ENCODE measurements at places on chromosomes 3 and 15.

- no peak for DNase-seq
These were observed 1001.9 kb upstream of the NR2F2 start for GRCh38 chr15:95328559-95328958.

DNA sequence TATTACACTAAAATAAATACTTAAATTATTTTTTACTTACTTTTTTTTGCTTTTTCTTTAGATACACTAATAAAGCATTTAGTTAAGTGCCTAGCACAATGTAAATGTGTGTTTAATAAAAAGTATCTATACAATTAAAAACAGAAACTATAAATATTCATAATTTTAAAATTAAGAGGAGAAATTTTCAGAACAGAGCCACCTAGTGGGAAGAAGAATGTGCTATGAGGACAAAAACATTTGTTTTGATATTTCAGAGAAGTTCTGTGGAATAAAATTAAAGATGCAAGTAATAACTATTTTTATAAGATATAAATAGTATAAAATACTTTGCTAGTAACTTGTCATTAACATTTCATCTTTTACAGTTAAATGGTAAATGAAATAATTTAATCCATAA, 33.6 kb upstream of the PLSCR5 start:
- no peak for DNase-seq

- no peak for DNase-seq
These were observed 102.4 kb downstream of the MSL2 start for GRCh38 chr3:136093771-136094170.

DNA sequence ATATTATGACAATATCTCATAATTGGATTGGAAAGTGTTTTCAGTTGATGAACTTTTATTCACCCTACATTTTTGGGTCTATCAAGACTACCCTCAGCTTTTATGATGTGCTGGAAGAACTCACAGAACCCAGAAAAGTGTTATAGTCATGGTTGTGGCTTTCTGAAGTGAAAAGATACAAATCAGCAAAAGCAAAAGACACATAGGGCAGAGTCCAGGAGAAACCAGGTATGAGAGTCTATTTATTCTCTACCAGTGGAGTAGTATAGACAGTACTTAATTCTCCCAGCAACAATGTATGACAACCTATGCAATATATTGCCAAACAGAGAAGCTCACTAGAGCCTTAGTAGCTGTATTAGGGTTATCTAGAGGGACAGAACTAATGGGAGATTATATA, 280.4 kb upstream of the TTC14 start:
- DNase-seq = no peak

DNA sequence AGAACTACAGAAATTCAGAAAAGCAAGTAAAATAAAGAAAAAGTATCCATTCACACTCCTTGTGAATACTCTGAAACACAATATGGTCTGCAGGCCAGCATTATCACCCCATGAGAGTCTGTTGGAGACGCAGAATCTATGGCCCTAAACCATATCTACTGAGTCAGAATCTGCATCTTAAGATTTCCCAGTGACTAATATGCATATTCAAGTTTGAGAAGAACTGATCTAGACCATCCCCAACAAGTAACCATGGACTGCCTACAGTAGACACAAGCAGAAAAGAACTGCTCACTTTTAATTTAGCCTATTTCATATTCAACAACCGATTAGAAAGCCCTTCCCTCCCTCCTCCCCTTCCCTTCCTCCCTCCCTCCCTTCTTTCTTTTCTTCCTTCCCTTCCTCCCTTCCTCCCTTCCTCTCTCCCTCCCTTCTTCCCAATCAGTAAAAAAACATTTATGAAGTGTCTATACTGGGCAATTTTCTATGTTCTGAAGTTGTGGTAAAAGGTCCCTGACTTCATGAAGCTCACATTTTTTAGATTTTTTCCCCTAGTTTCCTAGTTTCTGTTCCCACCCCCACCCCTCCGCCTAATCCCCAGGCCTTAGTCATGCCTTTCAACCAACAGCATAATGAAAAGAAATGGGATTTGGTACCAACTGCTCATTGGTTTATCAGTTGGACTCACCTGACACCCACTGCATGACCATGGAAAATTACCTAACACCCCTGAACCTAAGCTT, 125.2 kb downstream of the CNTN3 start:
- no peak for DNase-seq

DNA sequence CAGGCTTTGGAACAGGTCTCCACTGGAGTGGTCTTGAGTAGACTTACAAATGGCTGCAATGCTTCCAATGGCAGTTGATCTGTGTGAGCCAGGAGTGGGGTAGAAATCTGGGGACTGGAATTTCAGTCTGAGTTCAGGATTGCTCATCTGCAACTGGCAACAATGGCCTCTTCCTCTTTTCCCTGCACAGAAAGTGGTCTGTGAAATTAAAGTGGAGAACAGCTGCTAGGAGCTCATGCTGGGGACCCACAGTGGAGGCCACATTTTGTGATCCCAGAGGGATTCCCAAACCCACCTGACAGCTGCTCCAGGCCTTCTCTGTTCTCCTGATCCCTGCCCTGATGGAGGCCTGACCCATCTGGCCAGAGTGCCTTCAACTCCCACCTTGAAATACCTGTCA, 49.6 kb downstream of the CEMIP start:
- no peak for DNase-seq

DNA sequence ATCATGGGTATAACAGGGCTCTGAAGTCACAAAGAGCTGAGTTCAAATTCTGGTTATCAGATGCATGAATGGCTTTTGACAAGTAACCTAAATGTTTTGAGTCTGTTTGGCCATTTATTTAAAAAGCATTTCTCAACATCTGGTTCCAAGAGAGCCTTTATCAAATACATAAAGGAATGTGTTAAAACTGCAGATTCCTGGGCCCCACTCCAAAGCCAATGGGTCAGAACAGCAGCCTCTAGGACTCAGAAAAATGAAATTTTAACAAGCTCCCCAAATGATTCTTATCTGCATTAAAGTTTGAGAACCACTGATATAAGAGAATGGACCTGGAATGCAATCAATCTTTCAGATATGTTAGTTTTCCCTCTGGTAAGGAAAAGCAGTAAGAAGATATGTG, 3.4 kb downstream of the B4GALT4 start:
- no peak for DNase-seq

DNA sequence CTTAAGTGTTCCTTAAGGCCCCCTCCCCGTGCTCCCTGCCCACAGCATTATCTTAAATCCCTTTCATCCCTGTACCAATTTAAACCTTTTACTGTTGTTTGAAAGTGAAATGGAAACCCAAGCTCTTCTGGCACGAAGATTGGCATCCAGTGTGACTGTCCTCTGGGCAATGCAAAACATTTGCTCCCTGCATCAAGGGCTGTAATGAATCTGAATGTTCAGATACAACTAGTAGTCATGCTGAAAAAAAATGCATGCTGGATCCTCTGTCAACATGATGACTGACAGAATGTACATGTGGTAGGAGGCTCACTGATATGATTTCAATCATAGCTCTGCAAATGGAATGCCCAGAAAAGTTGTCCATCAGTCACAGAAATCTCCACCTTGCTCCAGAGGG, 8.1 kb upstream of the CDIN1 start:
- no peak for DNase-seq

DNA sequence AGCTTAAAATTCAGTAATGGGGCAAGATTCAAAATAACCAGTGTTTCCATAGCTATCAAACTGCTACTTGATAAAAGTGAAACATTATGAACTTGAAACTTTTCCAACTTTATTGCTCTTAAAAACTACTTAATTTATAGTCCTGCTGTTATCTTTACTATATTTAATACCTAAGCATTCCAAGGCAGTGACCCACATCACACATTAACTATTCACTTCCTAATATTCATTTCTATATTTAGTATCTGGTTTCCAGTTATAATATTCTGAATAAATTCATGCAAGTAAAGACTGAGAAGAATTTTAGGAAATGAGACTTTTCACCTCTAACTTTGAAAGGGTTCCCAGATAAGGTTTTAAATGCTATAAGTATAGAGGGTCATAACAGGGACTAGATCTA, 64.9 kb downstream of the UACA start:
- no peak for DNase-seq

DNA sequence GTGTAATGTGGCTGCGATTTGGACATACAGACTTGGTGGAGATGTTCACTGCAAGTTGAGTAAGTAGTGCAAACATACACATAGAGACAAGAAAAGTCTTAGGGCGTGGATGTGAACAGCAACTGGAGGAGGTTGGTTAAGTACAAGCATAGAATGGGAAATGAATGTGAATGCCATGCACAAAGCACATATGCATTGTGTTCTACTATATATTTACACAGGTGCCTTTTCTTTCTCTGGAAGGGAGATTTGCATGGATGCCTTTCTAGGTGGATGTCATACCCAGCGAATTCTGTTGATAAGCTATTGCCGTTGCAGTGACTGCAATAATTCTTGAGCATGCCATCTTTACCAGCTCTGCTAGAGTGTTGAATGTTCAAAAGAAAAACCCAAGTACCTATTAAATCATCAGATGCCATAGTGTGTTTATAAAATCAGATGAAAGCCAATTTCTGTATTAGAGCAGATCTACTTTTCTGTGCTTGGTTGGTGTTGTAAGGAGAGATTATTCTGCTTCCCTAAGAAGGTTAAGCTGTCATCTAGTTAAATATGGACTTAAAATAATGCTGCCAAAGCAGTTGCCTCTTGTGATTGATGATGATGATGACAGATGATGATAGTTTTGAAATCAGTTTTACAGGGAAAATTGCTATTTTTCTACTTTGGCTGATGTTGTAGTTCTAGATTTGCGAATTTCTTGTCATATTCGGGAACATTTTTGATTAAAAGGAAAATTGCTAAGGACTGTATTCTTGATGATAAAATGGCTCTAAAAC, 148.4 kb downstream of the CNTN4 start:
- no peak for DNase-seq

- no peak for DNase-seq
These were observed 19.1 kb downstream of the PAQR9 start for GRCh38 chr3:142944342-142944741.

DNA sequence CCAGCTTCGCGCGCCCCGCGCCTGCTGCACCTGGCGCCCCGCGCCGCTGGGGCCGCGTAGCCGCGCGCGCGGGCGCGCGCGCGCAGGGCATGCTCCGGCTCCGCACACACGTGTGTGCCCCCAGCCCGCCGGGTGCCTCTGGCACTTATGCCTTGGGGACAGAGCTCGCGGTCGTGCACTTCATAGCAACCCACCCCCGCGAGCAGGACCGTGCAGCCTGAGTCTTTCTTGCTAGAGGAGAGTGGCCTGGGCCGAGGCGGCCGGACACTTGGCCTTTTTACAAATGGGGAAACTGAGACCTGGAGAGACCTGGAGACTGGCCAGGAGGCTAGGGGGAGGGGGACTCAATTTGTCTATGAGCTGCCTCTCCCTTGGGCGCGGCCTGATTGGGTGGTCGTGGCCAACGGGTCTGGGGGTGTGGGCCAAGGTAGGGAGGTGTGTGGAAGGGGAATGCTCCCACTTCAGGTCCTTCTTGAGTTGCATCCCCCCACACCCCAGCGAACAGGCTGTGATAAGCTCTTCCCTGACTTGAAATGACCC, 562 bp downstream of the NBEAL2 start:
- no peak for DNase-seq

- DNase-seq = no peak
These were observed 5.6 kb downstream of the WDR82 start for GRCh38 chr3:52272831-52273230.

DNA sequence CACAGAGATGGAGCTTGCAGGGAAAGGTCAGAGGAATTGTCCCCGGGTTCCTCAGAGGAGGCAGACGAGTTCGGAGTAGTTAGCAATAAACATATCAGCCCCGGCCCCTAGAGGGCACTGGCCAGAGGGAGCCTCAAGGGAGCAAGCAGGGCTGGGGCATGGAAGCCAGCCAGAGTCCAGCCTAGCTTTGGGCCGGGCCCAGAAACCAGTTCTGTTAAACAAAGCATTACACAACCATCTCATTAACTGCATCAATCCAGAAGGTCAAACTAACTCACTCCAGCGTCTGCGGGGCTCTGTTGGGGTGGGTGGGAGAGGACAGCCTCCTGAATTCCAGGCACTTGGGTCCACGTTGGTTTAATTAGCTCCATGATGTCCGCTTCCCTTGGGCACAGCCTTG, 41.0 kb upstream of the IREB2 start:
- DNase-seq = no peak

GRCh38 chr15:32856753-32857152, 138.9 kb downstream of the GREM1 start:
- no peak for DNase-seq

- no peak for DNase-seq
These were observed 273.5 kb downstream of the NEK10 start for GRCh38 chr3:27095553-27096222.
